Lower lobe of right lung (tissue), 2 donors: ENCODE measurements at places on chromosomes 2 and 18. TPM values are rescaled to one million over a fixed set of nuclear protein-coding genes. Genes with fewer than 3 reads are reported as not detected.
A peak's percentile ranks its signal among the peaks of the same experiment; 100 is the strongest.

PASK gene
- 10.8 TPM for total RNA-seq

MATN3 gene
- total RNA-seq: 8.1 TPM

POTEJ gene
- not detected for total RNA-seq

OR6B2 gene
- total RNA-seq: not detected

GRCh38 chr2:95272299-95272751 lies 1.9 kb upstream of the PROM2 start:
- no peaks in the 10 kb centered on the region for H3K4me1 ChIP-seq
- no peaks in the 10 kb centered on the region for H3K36me3 ChIP-seq
- no peak overlapping the region for H3K27ac ChIP-seq
- peak; percentile 20 for DNase-seq
